ENCODE measurements at places on chromosomes 13 and 19.

GRCh38 chr19:40322951-40323615 lies 25.1 kb downstream of the C19orf47 start:
- no peak for DNase-seq

GRCh38 chr13:30114571-30115256 lies 192.6 kb downstream of the KATNAL1 start:
- DNase-seq = no peak

- no peak for DNase-seq
Observed at GRCh38 chr19:28501976-28502375, 711.0 kb downstream of the UQCRFS1 start.

DNA sequence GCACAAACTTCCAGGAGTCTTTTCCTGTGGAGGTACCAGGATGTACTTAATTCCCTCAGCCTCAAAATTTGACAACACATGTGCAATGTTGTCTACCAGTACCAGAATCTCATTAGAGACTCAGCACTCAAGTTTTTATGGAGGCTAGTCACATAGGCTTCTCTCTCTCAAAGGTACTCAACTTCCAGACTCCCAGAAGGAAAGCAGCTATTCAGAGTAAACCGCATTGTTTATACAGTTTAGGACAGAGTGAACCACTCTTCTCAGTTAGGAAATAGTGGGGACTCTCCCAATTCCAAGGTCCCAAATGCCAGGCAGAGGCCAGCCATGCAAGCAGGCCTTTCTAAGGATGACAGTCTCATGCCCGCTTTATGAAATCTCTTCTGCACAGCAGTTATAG lies 8.5 kb upstream of the C1QTNF9B start:
- no peak for DNase-seq

DNA sequence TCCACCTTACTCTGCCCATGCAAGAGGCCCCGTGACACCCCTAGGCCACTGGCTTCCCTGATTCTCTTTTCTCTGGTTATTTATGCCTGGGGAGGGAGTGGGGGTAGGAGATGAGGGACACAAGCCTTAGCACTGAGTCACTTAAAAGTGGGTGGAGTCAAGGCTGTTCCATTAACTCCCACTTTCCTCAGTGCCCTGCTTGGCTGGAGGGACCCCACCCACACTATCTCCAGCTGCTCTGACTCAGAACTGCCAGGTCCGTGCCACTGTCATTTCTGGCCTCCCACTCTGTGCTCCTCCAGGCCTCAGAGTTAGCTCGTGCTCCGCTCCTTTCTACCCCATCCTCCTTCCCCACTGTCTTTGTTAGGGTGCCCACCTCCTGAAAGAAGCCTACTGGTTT lies 113.4 kb upstream of the UQCRFS1 start:
- DNase-seq = no peak

DNA sequence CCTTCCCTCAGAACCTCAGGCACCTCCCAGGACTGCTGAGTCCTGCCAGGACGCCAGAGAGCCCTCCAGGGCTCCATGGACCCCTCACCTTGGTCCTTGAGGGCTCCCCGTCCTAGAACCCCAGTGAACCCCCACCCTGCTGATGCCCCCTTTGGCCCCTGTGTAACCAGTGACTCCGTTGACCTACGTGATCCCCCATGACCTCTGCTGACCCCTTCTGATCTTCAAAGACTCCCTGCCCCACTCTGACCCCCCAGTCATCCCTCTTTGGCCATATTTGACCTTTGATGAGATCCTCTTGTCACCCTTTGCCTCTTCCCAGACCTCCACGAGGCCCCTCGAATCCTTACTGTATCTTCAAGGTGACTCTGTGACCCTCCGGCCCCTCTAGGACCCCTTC lies 91.3 kb downstream of the MAP4K1 start:
- DNase-seq = no peak

- no peak for DNase-seq
Observed at GRCh38 chr19:54017261-54017660, 25.8 kb downstream of the CACNG6 start.

- DNase-seq = no peak
Observed at GRCh38 chr19:46118136-46118535, 6.4 kb downstream of the IGFL3 start.

- DNase-seq = no peak
Observed at GRCh38 chr19:12726988-12727316, 3.2 kb upstream of the TNPO2 start.

DNA sequence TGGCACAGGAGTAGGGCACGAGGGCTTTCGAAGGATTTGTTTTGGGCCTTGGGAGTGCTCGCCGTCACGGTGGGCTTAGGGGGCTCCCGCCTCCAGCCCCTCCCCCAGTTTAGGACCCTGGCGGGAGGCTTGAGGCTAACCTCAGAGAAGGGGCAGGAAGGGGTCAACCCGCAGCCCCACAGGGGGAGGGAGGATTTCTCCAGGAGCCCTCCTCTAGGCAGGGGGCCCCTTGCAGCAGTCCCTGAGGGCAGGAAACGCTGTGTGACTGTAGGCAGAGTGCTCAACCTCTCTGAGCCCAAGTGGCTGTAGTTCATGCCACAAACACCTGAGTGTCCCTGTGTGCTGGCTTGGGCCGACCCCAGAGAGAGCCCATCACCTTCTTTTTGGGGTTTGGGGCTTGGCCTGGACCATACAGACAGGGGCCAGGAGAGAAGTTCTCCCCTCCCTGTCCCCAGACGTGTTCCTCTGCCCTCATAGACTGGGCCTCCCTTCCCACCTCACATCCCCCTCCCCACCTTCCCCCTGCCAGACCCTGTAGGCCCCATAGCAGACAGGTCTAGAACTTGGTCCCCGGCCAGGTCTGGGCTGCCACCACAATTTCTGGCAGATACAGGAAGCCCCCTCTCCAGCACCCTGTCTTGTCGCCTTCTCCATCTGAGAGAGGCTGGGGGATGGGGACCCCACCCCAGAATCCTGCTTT lies 8.1 kb downstream of the ISYNA1 start:
- no peak for DNase-seq

DNA sequence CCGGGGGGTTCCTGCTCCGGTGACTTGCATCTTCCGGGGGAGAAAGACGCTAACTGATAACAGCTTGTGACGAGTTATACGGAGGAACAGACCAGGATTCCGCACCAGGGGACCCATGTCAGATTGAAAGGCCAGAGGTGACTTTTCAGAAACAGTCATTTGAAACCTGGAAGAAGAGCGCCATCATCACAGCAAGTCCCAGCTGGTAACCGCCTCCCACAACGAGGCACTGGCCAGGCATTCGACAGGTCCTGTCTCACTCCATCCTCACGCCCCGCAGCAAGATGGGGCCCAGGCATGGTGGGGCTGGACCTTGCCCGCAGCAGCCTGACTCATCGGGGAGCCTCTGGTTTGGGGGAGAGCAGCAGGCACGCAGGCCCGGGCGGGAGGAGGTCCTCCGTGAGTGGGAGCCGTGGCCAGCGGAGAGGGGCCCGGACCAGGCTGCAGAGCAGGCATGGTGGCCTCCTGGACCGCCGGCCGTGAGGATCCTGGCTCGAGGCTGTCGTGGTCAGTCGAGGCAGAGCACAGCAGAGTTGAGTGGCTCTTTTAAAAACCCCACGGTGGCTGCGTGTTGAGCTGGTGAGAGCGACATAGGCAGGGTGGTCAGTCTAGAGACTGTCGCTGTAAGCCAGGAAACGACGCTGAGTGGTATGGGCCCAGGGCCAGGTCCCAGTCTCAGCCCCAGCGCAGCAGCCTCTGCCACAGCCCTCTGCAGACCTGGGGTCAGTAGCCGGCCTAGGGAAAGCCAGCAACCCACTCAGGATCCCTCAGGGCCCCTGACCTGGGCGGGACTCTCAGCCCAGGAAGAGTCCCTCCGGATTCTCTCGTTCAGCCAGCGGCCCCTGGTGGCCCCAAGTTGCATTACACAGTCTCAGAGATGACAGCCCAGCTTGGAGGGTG lies 94.9 kb upstream of the MCF2L start:
- DNase-seq = peak; percentile 59

- DNase-seq = no peak
Observed at GRCh38 chr13:46329624-46330023, 57.4 kb downstream of the RUBCNL start.

GRCh38 chr19:45009625-45010255 lies 8.5 kb downstream of the RELB start:
- DNase-seq = no peak

GRCh38 chr13:53201454-53202225 lies 173.0 kb downstream of the OLFM4 start:
- no peak for DNase-seq

DNA sequence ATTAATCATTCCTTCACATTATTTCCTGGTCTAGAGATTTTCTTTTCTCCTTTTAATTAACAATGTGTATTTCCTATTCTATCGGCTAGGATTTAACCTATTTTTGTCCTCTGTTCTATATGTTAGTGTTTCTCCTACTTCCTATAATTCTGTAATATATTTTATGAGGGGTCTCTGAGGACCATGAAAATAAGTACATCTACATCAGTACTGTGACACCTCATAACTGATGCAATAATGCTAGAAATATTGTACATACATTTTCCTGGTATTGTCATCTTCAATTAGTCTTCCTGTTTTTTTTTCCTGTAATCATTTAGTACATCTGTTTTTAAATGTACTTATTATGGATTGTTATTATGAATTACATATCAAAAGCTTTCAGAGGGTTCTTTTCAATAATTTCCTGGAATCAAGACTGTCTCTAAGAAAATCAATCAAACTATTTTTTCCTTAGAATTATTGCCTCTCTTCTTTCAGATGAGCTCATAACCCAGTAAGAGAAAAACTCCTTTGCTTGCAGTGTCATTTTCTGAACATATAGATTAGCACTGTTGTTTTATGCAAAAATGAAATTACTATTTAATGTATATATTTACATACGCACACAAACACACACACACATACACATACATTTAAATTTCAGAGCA lies 1004.3 kb downstream of the SLITRK5 start:
- no peak for DNase-seq

GRCh38 chr13:30920162-30920909 lies 12.1 kb upstream of the TEX26 start:
- DNase-seq = no peak

GRCh38 chr19:38336638-38337359 lies 1.2 kb downstream of the CATSPERG start:
- peak; percentile 84 for DNase-seq

DNA sequence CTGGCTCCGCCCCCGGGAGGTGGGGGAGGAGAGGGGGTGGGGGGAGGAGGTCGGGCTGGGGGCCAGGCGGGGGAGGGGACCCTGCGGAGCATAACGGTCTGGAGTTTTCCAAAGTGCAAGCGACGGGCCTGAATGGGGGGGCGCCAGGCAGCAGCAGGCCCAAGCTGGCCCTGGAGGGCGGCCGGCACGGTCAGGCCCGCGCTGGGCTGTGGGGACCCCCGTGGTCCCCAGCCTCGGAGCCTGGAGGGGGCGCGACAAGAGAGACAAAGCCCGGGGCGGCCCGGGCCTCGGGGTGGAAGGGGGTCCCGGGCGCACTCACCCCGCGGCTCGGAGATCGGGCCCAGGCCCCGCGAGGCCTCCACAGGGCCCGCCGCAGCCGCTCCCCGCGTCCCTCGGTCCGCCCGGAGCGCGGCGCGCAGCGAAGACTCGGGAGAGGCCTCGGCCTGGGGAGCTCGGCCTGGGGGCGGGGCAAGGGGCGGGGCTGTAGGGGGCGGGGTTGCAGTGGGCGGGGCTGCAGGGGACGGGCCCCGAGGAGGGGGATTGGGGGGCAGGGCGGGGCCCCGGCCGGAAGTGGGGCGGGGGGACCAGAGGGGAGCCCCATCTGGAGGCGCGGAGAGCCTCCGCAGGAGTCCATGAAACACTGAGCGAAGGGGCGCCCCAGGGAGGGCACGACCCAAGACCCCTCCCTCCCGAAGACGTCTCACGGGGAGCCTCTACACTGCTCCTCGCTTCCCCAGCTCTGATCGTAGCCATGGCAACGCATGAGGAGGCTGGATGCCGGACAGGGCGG lies 47.6 kb downstream of the PTPRS start:
- DNase-seq = peak; percentile 42

- no peak for DNase-seq
Observed at GRCh38 chr19:46863818-46864629, 3.2 kb downstream of the ARHGAP35 start.

- no peak for DNase-seq
Observed at GRCh38 chr13:64758521-64759244, 2471.5 kb downstream of the PCDH9 start.

DNA sequence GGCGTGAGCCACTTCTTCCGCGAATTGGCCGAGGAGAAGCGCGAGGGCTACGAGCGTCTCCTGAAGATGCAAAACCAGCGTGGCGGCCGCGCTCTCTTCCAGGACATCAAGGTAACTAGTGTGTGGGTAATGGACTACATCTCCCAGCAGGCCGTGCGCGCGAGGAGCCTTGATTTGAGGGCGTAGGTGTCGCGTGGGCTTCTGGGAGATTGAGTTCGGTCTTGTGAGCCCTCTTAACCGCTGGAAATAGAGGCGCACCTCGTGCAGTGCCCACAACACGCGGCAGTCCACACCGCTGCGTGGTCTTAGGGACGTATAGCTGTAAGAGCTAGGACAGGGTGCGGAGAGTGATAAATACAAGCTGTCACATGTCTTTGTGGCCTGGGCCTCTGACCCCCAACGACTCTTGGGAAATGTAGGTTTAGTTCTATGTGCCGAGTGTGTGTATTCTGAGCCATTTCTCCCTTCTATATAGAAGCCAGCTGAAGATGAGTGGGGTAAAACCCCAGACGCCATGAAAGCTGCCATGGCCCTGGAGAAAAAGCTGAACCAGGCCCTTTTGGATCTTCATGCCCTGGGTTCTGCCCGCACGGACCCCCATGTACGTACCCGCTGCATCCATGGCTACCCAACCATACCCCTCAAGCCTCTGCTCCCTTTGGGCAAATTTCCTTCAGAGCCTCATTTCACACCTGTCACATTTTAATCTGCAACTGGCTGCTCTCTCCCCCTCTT lies 864 bp downstream of the FTL start:
- DNase-seq = peak; percentile 86

DNA sequence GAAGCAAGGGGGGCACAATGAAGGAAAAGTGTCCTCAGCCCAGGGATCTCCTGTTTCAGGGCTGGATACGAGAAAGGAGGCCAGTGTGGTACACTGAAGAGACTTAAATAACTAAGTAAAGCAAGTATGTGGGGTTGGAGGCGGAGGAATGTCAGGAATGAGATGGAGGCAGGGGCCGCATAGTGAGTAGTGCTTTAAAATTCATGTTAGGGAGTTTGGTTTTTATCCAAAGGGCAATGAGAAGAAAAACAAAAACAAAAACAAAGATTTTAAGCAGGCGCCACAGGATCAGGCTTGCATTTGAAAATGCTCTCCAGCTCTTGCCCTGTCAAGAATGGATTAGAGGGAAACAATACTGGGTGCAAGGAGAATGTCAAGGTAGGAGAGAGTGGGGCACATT lies 273.4 kb downstream of the DCLK1 start:
- DNase-seq = no peak

DNA sequence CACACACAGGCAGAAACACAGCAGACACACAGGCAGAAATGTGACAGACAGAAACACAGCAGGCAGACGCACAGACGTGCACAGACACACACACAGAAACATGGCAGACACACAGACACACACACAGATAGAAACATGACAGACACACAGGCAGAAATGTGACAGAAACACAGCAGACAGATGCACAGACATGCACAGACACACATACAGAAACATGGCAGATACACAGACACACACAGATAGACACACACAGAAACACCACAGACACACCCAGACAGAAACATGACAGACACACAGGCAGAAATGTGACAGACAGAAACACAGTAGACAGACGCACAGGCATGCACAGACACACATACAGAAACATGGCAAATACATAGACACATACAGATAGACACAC lies 1.3 kb downstream of the TBXA2R start:
- no peak for DNase-seq

Data from urinary bladder (tissue), 4 donors.